ENCODE measurements at places on chromosomes 2 and 18. TPM values are rescaled to one million over a fixed set of nuclear protein-coding genes. Genes with fewer than 3 reads are reported as not detected.

GRCh38 chr2:227351639-227352038 lies 26.6 kb downstream of the MFF start:
- DNase-seq: no peak
- H3K36me3 ChIP-seq: no peaks in the 10 kb centered on the region
- no peaks in the 10 kb centered on the region for H3K4me1 ChIP-seq
- H3K27me3 ChIP-seq: no peaks in the 10 kb centered on the region
- no peak overlapping the region for H3K4me3 ChIP-seq

GRCh38 chr2:95109260-95109659 lies 12.3 kb downstream of the MRPS5 start:
- no peaks in the 10 kb centered on the region for H3K27me3 ChIP-seq
- no peaks in the 10 kb centered on the region for H3K4me1 ChIP-seq
- H3K36me3 ChIP-seq: no peaks in the 10 kb centered on the region
- H3K27ac ChIP-seq: no peak overlapping the region
- DNase-seq: no peak

DNA sequence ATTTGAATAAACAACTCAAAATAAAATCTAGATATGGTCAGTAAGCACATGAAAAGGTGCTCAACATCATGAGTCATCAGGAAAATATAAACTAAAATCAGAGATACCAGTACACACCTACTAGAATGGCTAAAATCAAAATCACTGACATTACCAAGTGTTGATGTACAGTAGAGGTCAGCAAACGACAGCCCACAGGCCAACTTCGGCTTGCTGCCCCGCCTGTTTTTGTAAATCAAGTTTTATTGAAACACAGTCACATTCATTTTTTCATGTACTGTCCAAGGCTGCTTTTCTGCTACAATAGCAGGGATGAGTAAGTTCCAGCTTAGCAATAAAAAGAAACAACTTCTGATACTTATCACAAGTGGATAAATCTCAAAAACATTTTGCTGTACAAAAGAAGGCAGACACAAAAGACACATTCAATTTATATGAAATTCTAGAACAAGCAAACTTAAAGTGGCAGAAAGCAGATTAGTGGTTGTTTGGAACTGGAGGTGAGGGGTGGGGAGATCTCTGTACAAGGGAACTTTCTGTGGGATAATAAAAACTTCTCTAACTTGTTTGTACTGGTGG lies 32.1 kb downstream of the TRAK2 start:
- H3K27me3 ChIP-seq: no peaks in the 10 kb centered on the region
- no peak overlapping the region for H3K27ac ChIP-seq
- no peak for DNase-seq
- H3K4me1 ChIP-seq: peaks cover 29% of the 10 kb centered on the region
- no peaks in the 10 kb centered on the region for H3K36me3 ChIP-seq
- no peak overlapping the region for H3K4me3 ChIP-seq

The EFR3B gene
- 1.4 TPM for total RNA-seq

The IL36RN gene
- not detected for total RNA-seq

The RBKS gene
- total RNA-seq: 2.0 TPM

DNA sequence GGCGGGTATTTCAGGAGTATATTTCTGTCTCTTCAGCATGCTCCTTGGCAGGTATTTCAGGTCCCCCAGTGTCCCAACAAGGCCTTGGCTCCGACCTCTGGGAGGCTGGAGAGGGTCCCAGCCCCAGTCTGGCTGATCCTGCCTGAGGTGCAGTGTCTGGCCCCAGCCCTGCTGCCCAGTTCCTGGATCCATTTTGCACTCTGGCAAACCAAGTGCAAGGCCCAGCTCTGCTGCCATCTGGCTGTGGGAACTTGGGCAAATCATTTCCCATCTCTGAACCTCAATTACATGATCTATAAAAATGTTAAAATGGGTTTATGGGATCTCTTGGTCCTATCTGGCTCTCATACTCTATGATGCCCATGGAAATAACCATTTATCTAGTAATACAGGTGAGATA lies 63.6 kb downstream of the ZBTB7C start:
- DNase-seq: no peak
- no peak overlapping the region for H3K27ac ChIP-seq
- H3K4me3 ChIP-seq: no peak overlapping the region
- no peaks in the 10 kb centered on the region for H3K27me3 ChIP-seq

GRCh38 chr2:30503695-30504052 lies 56.6 kb downstream of the LCLAT1 start:
- peaks cover 6% of the 10 kb centered on the region for H3K4me1 ChIP-seq
- no peak overlapping the region for H3K27ac ChIP-seq
- H3K36me3 ChIP-seq: no peaks in the 10 kb centered on the region

DNA sequence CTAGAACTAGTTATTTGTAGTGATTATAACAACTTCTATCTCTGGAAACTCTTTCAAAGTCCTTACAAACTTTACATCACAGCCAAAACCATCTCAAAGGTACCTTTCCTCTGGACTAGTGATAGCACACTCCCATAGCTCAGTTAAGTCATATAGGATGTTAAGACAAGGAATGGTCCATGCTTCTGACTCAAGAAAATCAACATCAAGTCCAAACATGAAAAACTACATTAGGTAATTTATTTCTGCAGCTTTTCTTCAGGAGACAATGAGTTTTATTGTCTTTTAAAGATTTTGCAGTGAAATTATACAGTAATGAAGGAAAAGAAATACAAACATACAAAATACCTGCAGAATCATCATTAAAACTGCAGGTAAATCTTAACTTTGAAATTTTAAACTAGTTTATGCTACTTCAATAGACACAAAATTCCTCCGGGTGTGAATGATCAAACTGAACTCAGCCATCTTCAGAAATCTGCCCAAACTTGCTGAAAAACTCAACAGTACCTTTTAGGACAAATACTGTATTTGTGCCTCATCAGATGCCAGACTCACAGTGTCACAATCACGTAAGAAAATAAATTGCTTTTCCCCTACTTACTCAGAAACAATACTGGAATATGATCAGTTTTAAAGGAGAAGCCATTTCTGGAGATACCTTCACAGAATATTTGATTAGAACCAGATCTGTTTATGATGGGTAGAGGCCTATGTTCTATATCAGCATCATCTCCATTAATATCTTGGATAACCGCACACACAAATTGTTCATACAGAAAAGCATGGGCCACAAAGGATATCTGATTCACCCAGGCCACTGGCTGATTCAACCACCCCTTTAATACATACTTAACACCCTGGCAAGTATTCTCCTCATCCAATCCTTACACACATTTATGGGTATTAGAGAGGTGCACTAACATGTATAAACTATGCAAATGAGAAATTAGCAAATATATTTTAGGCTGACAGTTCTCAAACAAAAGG lies 2.6 kb downstream of the TMEM131 start:
- no peak for DNase-seq
- no peaks in the 10 kb centered on the region for H3K36me3 ChIP-seq
- peak overlapping the region; percentile 80 for H3K4me3 ChIP-seq
- H3K27ac ChIP-seq: peak overlapping the region; percentile 94
- H3K27me3 ChIP-seq: no peaks in the 10 kb centered on the region

GRCh38 chr18:76496194-76496890 lies 1.3 kb upstream of the ZNF516 start:
- H3K4me1 ChIP-seq: no peaks in the 10 kb centered on the region
- peak; percentile 78 for DNase-seq
- H3K36me3 ChIP-seq: no peaks in the 10 kb centered on the region
- H3K4me3 ChIP-seq: peak overlapping the region; percentile 88

DNA sequence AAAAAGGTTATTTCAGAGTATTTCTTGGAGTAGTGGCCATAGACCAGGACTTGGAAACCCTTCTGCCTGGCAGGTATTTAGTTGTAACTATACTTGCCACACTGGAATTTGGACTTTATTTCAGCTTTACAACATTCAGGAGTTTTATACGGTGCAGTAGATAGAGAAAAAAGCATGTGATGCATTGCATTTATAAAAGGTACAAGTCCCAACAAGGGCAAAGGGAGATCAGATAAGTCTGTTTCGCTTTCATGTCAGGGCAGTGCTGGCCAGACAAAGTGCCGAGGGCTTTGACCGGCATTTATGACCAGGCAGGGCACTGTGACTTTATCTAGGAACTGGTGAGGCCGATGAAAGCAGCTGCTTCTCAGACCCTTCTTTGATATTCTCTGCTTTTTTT lies 145.4 kb downstream of the RTN4 start:
- H3K27me3 ChIP-seq: no peaks in the 10 kb centered on the region
- DNase-seq: peak; percentile 49
- H3K4me3 ChIP-seq: no peak overlapping the region
- H3K27ac ChIP-seq: peak overlapping the region; percentile 56
- no peaks in the 10 kb centered on the region for H3K36me3 ChIP-seq

DNA sequence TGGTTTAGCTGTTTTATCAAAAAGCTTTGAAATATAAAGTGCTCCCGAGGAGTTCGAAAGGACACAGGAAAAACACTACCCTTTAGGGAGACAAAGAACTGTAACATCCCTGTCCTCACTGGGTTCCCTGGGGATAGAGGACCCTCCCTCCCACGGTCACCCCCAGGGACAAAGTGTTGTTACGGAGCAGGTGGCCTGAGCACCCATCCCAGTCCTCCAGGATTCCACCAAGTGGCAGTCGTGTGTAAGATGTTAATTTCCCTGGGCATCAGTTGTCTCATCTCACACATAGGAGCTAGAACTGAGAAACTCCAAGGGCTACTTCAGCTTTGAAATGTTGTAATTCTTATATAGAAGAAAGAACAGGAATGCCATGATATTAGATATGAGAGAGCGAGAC lies 137.7 kb downstream of the ALK start:
- no peaks in the 10 kb centered on the region for H3K36me3 ChIP-seq
- H3K4me3 ChIP-seq: no peak overlapping the region
- no peaks in the 10 kb centered on the region for H3K4me1 ChIP-seq
- no peaks in the 10 kb centered on the region for H3K27me3 ChIP-seq

GRCh38 chr2:46116553-46116991 lies 180.6 kb upstream of the EPAS1 start:
- DNase-seq: no peak
- peaks cover 44% of the 10 kb centered on the region for H3K4me1 ChIP-seq
- no peaks in the 10 kb centered on the region for H3K27me3 ChIP-seq
- H3K27ac ChIP-seq: peak overlapping the region; percentile 53

DNA sequence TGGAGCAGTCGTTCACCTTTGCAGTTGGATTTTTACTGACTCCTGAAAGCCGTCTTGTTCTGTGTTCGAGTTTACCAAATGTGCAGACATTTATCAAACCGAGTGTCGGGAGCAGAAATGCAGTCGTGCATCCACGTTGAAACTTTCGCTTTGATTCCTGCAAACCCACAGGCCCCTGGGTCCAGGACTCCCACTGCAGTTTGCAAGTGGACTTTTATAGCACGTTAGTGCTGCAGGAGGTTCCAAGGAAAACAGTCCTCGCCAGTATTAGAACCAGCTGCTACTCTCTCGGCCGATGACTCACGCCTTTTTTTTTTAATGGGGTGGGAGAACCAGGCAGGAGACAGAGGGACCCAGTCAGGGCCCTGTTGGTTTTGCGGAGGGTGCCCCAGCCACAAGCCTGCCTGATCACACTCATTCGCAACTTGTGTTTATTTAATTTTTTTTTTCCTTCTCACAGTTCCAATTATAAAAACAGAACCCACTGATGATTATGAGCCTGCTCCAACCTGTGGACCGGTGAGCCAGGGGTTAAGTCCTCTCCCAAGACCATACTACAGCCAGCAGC lies 90.1 kb downstream of the NFATC1 start:
- no peaks in the 10 kb centered on the region for H3K27me3 ChIP-seq
- peaks cover 10% of the 10 kb centered on the region for H3K36me3 ChIP-seq
- DNase-seq: no peak
- H3K4me3 ChIP-seq: no peak overlapping the region

- H3K27me3 ChIP-seq: no peaks in the 10 kb centered on the region
- no peak overlapping the region for H3K4me3 ChIP-seq
- no peaks in the 10 kb centered on the region for H3K36me3 ChIP-seq
- no peak overlapping the region for H3K27ac ChIP-seq
- peak; percentile 7 for DNase-seq
These were observed 150.4 kb upstream of the HDAC4 start for GRCh38 chr2:239551206-239551605.

GRCh38 chr2:212227755-212228154 lies 310.8 kb downstream of the ERBB4 start:
- H3K4me3 ChIP-seq: no peak overlapping the region
- H3K4me1 ChIP-seq: peaks cover 11% of the 10 kb centered on the region
- no peaks in the 10 kb centered on the region for H3K27me3 ChIP-seq

The IL1F10 gene
- not detected for total RNA-seq

- H3K27me3 ChIP-seq: no peaks in the 10 kb centered on the region
- DNase-seq: no peak
- no peak overlapping the region for H3K4me3 ChIP-seq
- no peak overlapping the region for H3K27ac ChIP-seq
- no peaks in the 10 kb centered on the region for H3K36me3 ChIP-seq
These were observed 32.1 kb downstream of the GLS start for GRCh38 chr2:190912726-190913125.

- H3K36me3 ChIP-seq: no peaks in the 10 kb centered on the region
- H3K27me3 ChIP-seq: no peaks in the 10 kb centered on the region
- H3K4me1 ChIP-seq: no peaks in the 10 kb centered on the region
- no peak overlapping the region for H3K4me3 ChIP-seq
These were observed 963.6 kb downstream of the SOCS6 start for GRCh38 chr18:71252351-71252865.

DNA sequence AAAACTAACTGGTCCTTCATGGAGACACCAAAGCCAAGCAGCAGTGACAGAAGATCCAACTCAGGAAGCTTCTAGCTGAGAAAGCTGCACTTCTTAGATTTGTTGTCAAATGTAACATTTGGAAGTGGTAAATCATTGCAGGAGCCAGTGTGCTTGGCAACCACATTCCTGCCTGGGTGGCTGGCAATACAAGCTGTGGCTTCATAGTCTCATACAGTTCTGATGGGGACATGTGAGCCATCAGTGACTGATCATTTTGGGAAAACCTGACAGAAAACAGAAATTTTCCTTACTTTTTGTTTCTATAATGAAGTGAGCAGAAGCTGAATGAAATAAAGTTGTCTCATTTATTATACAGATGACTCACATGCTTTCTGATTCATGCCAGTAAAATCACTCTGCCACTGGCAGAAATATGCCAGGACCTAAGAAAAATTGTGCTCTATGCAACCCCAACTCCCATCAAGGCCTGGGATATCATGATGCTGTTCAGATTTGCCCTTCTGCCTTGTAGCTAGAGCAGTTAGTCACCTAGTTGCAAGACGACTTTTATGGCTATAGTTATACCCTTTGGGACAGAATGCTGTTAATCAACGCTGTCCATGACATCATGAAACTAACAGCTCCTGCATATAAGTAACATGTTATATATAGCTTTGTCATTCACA lies 508.1 kb downstream of the ADCYAP1 start:
- no peaks in the 10 kb centered on the region for H3K4me1 ChIP-seq
- H3K36me3 ChIP-seq: no peaks in the 10 kb centered on the region
- no peak overlapping the region for H3K4me3 ChIP-seq
- H3K27ac ChIP-seq: no peak overlapping the region
- no peak for DNase-seq

- no peaks in the 10 kb centered on the region for H3K27me3 ChIP-seq
- H3K36me3 ChIP-seq: no peaks in the 10 kb centered on the region
- peak; percentile 50 for DNase-seq
- no peak overlapping the region for H3K4me3 ChIP-seq
- H3K4me1 ChIP-seq: peaks cover 15% of the 10 kb centered on the region
These were observed 657.1 kb upstream of the SOX11 start for GRCh38 chr2:5035057-5035488.

The ITPRID2 gene
- 43.3 TPM for total RNA-seq

GRCh38 chr2:109442715-109443319 lies 170.9 kb downstream of the SEPTIN10 start:
- H3K27ac ChIP-seq: no peak overlapping the region
- H3K4me3 ChIP-seq: no peak overlapping the region
- H3K27me3 ChIP-seq: no peaks in the 10 kb centered on the region
- peaks cover 16% of the 10 kb centered on the region for H3K4me1 ChIP-seq
- DNase-seq: no peak
- no peaks in the 10 kb centered on the region for H3K36me3 ChIP-seq

- DNase-seq: no peak
- H3K27ac ChIP-seq: peak overlapping the region; percentile 85
- H3K27me3 ChIP-seq: no peaks in the 10 kb centered on the region
These were observed 1.1 kb downstream of the NIFK start for GRCh38 chr2:121735518-121736074.

The ANKRD30BL gene
- total RNA-seq: not detected

Measured in gastrocnemius medialis (tissue), 4 donors.